Immature natural killer cell (primary cell): ENCODE measurements at places on chromosomes 6 and 20. TPM values are rescaled to one million over a fixed set of nuclear protein-coding genes. Genes with fewer than 3 reads are reported as not detected.

GRCh38 chr6:27176523-27177484, 70.7 kb upstream of the PRSS16 start:
- peak; percentile 83 for DNase-seq
- no peaks in the 10 kb centered on the region for H3K36me3 ChIP-seq
- H3K4me3 ChIP-seq: peak overlapping the region; percentile 98
- H3K27ac ChIP-seq: peak overlapping the region; percentile 86

SLA2 gene
- polyA plus RNA-seq: 24.1 TPM

- no peaks in the 10 kb centered on the region for H3K4me1 ChIP-seq
- DNase-seq: no peak
- no peak overlapping the region for H3K27ac ChIP-seq
- no peaks in the 10 kb centered on the region for H3K27me3 ChIP-seq
- H3K4me3 ChIP-seq: no peak overlapping the region
Measured at GRCh38 chr6:81450180-81450579, 302.3 kb downstream of the TENT5A start.

GRCh38 chr6:101393829-101394251, 332 bp downstream of the GRIK2 start:
- H3K27ac ChIP-seq: no peak overlapping the region
- H3K36me3 ChIP-seq: peaks cover under 1% of the 10 kb centered on the region
- no peak for DNase-seq
- no peak overlapping the region for H3K4me3 ChIP-seq
- peaks cover 1% of the 10 kb centered on the region for H3K27me3 ChIP-seq

DNA sequence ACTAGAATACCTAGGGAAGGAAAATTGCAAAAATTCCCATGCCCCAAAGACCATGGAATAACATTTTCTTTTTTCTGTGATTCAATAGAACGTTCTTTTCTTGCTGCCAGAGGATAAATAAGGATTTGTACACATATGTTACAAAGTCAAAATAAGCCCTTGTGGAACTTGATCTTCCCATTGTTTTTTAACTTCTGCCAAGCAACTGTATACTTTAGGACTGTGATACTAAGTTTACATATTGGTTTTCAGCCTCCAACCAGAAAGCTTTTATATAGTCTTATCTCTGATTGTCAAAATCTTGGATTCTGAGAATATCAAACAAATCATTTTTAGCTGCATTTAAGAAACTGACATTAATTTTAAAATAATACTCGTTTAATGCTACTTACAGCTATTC, 84.6 kb downstream of the HMGCLL1 start:
- no peak overlapping the region for H3K27ac ChIP-seq
- no peaks in the 10 kb centered on the region for H3K27me3 ChIP-seq

CPNE5 gene
- 0.49 TPM for polyA plus RNA-seq

- no peak overlapping the region for H3K4me3 ChIP-seq
- peaks cover 2% of the 10 kb centered on the region for H3K27me3 ChIP-seq
- no peak overlapping the region for H3K27ac ChIP-seq
Measured at GRCh38 chr6:170231293-170232185, 59.3 kb downstream of the DLL1 start.

DNA sequence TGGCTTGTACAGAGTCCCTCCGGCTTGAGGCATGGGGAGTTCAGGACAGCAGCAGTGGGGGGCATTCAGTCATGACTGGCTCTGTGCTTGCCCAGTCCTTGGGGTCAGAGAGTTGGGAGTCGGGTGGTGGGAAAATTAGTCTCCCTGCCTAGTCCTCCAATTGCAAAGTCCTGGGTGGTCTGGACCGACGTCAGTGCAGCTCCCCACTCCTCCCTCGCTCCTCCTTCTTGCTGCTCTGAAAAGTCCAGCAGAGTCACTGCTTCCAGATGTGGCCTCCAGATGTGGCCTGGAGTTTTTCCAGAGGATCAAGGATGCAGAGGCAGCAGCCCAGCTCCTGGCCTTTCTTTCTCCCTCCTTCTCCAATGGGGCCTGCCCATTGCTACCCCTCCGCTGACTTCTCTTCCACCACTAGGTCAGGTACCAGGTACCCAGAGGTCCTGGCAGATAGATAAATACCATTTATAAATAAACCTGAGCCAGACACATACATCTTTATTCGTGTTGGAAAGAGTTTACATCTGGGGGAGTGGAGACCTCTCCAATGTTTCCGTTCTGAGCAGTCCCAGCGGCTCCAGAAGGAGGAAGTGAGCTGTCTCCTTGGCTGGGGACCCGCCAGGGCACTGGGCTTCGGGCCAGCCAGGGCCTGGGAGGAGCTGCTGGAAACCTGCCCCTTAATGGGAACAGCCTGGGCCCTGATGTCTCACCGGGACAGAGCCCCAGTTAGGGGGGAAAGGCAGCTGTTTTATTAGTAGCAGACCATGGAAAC, 49.0 kb upstream of the RNF24 start:
- DNase-seq: no peak
- H3K36me3 ChIP-seq: no peaks in the 10 kb centered on the region
- H3K27ac ChIP-seq: no peak overlapping the region
- H3K4me1 ChIP-seq: no peaks in the 10 kb centered on the region

PRR18 gene
- not detected for polyA plus RNA-seq

- peaks cover 37% of the 10 kb centered on the region for H3K36me3 ChIP-seq
- H3K27me3 ChIP-seq: no peaks in the 10 kb centered on the region
- no peak overlapping the region for H3K27ac ChIP-seq
- DNase-seq: no peak
- H3K4me1 ChIP-seq: peaks cover 21% of the 10 kb centered on the region
Measured at GRCh38 chr20:34537651-34538050, 20.9 kb upstream of the MAP1LC3A start.

- H3K27ac ChIP-seq: no peak overlapping the region
- DNase-seq: no peak
- no peaks in the 10 kb centered on the region for H3K36me3 ChIP-seq
- H3K27me3 ChIP-seq: no peaks in the 10 kb centered on the region
- H3K4me3 ChIP-seq: no peak overlapping the region
Measured at GRCh38 chr6:49004801-49005200, 458.3 kb downstream of the MMUT start.

GRCh38 chr6:110183292-110183885, 3.2 kb downstream of the CDC40 start:
- H3K4me3 ChIP-seq: no peak overlapping the region
- DNase-seq: no peak
- no peaks in the 10 kb centered on the region for H3K36me3 ChIP-seq
- H3K27ac ChIP-seq: no peak overlapping the region
- H3K27me3 ChIP-seq: peaks cover 4% of the 10 kb centered on the region
- H3K4me1 ChIP-seq: peaks cover 35% of the 10 kb centered on the region

- H3K4me1 ChIP-seq: peaks cover 7% of the 10 kb centered on the region
- H3K4me3 ChIP-seq: peak overlapping the region; percentile 86
- peaks cover 8% of the 10 kb centered on the region for H3K36me3 ChIP-seq
- DNase-seq: no peak
- H3K27ac ChIP-seq: peak overlapping the region; percentile 80
Measured at GRCh38 chr6:169212436-169212835, 41.2 kb downstream of the THBS2 start.

GRCh38 chr6:63888416-63888815, 252.8 kb downstream of the PHF3 start:
- H3K36me3 ChIP-seq: no peaks in the 10 kb centered on the region
- no peaks in the 10 kb centered on the region for H3K4me1 ChIP-seq
- H3K27ac ChIP-seq: no peak overlapping the region
- no peak overlapping the region for H3K4me3 ChIP-seq

BPIFA3 gene
- polyA plus RNA-seq: not detected

GRCh38 chr6:39952167-39952566, 17.9 kb upstream of the MOCS1 start:
- no peaks in the 10 kb centered on the region for H3K4me1 ChIP-seq
- no peak overlapping the region for H3K4me3 ChIP-seq
- H3K27me3 ChIP-seq: peaks cover 2% of the 10 kb centered on the region
- H3K27ac ChIP-seq: no peak overlapping the region
- no peak for DNase-seq
